ENCODE measurements at places on chromosomes 11 and 22. TPM values are rescaled to one million over a fixed set of nuclear protein-coding genes. Genes with fewer than 3 reads are reported as not detected.

DNA sequence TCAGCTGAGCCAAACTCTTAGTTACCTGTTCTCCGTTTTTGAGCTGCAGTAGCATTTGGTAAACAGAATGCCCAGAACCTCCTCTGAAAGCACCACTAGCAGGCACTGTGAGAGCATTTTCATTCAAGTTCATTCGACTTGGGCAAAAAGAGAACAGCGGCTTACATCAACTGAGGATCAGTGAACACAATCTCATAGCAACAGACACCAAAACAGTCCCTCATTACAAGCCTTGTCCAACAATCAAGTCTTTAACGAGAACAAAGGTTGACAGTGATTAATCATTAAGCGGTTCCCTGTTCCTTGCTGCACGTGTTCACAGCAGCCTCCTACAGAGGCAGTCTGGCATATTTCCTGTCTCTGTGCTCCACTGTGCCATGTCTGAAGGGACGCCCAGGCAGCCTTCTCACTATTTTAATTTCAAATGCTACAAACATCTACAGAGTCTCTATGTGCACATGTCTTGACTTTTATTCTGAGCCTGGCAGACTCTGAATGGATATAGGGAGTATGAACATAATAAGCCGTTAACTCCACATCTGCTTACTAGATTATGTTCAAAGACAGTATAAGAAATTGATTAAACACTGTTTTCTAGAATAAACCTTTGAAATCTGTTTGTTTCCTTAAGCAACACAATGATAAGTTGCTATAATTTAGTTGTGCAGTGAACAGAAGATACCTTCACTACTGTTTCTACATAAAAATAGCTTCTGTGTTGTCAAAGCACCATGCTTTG, 88.3 kb upstream of the MTMR2 start:
- peak; percentile 50 for DNase-seq

DNA sequence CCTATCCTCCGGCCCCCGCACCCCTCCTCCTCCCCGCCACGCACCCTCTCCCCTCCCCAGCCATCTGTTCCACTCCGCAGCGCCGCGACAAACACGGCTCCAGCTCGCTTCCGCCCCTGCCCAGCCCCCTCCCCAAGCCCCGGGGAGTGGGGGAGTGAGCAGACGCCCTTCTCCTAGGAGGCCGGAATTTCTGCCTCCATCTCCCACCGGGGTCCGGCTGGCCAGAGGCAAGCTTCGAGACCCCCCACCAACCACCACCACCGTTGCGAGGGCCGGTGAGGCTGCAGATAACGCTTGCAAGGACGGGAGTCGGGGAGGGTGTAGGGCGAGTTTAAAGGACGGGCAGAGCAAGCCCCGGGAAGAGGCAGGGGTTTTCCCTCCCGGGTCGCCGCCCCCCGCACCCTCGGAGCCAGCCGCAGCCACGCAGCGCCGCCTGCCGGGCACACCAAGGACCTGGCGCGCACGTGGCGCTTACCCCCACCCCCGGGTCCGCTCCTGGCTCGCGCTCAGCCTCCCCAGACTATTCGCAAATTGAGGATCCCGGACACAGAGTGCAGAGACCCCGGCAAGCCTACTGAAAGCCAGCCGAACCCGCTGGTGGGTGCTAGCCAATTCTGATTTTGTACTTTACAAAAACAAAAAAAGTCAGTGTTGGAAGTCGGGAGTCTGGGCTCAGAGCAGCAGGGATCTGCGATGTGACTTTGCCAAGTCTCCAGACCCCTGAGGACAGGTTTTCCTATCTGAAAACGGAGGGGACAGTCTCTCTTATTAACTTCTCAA, 22.6 kb downstream of the RTN4RL2 start:
- no peak for DNase-seq

DNA sequence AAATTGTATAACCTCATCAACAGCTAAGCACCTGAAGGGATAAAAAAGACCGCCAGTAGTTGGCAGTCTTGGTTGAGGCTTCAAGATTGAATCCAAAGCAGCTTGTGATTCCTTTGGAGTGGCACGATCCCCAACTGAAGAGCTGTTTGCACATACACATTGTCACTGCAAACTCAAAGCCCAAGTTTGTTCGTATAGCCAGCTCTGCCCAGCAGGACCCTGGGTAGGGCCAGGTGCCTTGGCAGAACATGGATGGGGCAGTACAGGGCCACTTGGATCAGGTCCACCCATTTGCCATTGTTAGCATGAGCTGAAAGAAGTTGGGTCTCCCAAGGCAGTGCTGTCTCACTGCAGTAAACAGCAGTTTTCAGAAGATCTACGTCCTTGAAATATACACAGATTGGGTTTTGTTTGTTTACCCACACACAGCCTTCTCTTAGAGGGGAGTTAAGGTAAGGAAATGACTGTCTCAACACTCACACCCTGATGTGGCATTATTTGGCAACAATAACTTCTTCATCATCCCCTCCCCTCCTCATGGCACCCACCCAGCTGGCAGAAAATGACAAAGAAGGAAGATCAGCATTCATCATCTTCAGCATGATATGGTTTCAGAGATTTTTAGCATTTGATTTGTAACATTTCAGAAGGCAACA, 132.9 kb downstream of the COMMD9 start:
- DNase-seq: peak; percentile 83

DNA sequence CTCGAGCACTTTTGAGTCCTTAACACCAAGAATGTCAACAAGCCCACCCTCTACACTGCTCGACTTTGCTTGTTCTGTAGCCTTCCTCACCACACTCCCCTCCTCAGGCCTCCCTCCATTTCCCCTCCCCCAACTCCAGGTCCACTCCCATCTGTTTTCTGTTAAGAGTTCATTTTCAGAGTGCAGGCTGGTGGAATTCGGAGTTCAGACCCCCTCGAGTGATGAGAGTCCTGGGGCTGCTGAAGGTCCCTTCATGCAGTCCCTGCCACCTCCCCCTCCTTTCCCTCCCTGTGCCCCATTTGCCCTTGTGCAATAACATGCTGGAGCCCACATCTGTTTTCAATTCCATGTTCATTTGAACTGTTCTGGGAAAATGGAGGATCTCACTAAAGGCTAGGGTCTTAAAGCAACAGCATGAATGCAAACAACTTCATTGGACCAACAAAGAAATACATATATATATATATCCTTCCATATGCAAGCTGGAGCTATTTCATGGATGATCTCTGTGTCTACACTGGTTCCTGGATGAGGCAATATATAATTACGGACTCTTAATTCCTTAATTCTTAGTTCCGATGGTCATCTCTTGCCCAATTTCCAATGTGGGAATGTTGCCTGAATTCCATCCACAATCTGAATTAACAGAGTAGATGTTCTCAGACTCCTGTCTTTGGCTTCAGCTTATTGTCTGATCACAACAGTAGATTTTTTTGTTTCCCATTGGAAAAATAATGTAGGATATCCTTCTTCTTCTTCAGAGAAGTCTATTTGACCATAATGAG, 340.4 kb downstream of the ETS1 start:
- no peak for DNase-seq

DNA sequence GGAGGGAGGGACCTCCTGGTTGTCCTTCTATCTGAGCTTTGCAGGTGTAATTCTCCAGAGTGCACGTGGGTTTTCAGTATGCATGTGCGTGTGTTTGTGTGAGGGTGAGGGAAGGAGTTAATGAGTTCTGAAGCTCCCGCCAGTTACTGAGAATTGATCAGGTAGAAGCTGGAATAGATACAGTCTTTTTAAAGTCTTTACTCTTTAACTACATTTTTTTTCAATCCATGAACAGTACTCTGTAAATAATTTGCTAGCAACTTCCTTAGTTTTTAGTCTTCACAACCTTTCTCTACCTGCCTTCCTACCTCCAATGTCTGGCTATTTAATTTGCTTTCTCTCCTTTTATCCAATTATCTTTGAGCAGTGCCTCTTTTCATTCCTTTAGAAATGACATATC, 25.5 kb downstream of the ARHGAP42 start:
- DNase-seq: no peak

DNA sequence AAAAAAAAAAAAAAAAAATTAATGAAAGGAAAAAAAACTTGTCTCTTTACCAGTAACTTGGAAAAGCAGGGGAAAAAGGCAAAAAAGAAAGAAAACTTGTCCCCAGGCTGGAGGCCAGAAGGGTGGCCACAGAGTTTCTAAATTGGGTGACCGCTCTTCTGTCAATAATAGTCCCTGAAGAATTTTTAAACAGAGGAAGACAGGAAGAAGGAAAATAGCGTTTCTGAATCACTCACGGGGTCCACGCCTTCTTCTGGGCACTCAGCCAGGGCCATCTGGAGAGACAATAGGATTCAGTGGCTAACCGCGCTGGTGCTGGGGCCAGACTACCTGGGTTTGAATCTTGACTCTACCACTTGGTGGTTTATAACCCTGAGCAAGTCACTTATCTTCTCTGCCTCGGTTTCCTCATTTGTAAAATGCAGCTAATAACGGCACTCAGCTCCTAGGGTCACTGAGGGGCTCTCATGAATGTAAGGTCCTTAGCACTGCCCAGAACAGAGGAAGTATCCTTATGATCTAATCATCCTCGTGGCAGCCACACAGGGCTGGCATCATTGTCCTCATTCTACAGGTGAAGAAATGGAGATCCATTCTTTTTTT, 7.0 kb downstream of the C11orf86 start:
- DNase-seq: peak; percentile 98

- peak; percentile 54 for DNase-seq
Measured at GRCh38 chr11:95827696-95828095, 37.4 kb downstream of the CEP57 start.

The EMID1 gene
- not detected for total RNA-seq
